Central memory CD4-positive, alpha-beta T cell (primary cell): ENCODE measurements at places on chromosomes 7 and 10.

DNA sequence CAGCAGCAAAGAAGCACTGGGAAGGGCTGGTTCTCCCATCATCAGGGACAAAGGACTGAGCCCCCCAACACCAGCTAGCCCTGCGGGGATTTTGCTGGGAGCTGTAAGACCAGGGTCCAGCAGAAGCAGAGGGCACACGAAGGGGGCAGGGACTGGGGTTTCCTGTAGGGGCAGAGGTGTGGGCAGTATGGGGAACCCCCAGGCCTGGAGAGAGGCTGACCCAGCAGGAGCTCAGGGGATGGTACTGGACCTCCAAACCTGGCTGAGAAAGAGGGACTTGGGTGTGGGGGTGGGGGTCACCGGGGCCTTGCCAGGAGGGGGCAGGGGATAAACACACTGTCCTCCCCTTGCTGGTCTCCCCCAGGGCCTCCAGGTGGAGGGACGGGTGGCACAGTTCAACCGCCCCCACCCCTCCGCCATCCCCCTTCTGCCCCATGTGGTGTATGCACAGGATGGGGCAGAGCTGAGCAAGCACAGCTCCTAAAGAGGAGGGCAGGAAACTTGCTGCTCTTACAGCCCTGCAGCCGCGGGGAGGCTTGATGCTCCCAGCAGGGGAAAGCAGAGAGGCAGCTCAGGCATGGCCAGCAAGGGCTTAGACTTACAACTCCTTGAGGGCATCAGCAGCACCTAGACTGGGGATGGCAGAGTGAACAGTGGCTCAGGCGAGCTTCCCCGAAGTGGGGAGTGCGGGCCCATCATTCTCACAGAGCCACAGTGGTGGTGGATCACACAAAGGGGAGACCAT lies 12.4 kb upstream of the RET start:
- DNase-seq, result no peak

DNA sequence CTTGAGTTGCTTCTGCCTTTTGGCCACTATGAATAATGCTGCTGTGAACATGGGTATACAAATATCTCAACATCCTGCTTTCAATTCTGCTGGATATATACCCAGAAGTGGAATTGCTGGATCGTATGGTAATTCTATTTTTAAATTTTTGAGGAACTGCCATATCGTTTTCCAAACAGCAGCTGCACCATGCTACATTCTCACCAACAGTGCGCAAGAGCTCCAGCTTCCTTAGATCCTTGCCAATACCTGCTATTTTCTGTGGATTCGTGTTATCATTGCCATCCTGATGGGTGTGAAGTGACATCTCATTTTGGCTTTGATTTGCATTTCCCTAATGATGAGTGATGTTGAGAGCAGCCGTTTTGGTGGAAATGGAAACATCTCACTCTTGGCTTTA lies 26.7 kb downstream of the FRMD4A start:
- DNase-seq, result no peak

DNA sequence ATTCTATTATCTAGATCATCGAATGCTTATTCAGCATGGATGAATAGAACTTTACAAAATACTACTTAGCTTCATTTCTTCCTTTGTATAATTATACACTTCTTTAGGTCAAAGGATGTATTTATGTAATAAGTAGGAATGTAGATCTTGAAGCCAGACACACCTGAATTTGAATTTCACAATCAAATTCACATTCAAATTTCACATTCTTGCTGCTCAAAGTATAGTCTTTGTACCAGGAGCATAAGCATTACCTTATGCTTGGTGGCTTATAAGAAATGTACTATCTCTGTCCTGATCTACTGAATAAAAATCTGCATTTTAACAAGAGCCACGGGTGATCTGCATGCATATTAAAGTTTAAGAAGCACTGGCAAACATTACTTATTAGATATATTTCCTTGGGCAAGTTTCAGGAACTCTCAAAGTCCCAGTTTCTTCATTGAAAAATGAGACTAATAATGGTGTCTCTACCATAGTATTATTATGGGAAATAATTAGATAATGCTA lies 112.8 kb downstream of the CACNA2D1 start:
- no peak for DNase-seq

DNA sequence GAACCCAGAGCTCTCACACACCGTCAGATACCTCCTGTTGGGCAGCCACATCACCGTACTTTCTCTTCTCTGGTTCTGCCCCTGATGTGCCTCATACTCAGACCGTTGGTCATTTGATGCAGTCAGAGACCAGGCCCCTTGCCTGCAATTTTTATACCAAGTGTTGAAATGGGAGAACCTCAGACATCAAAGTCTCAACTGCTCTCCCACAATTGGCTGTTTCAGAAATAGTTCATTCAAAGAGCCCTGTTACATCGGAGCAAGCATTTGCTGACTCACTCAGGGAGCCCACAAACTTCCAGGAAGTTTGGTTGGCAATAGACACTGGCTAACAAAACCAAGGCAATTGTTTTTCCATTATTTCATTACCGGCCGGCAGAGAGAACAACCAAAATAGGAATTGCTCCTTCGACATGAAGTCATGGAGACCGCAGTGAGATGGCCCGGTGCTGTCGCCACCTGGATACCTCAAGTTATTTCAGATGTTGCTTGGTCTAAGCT lies 33.5 kb upstream of the ADAM12 start:
- DNase-seq, result no peak

GRCh38 chr10:1255118-1255517 lies 198.9 kb downstream of the WDR37 start:
- DNase-seq, result no peak

GRCh38 chr7:70599446-70600190 lies 532.3 kb upstream of the GALNT17 start:
- no peak for DNase-seq

GRCh38 chr7:55576753-55577152 lies 4.5 kb upstream of the VOPP1 start:
- no peak for DNase-seq

- no peak for DNase-seq
Observed at GRCh38 chr10:106401161-106401560, 763.3 kb downstream of the SORCS1 start.

DNA sequence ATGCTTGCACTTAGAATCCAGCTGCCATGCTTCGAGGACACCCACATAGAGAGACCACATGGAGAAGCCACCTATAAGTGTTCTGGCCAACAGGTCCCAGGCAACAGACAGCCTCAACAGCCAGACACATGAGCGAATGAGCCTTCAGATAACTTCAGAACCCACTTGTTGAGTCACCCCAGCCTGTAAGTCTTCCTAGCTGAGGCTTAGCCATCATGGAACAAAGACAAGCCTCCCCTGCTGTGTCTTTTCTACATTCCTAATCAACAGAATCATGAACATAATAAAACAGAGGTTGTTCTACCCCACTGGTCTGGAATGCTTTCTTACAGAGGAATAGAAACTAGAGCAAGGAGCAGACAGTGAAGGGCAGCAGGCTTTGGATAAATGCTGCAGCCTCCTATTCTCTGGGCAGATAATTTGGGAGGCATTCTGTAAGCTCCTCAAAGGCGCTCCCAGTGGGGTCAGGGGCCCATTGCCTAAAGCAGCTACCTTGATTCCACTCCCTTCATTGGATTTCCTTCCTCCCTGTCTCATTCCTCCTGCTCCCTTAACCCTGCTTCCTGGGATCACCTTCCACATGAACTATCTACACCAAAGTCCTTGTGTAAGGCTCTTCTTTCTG lies 4.6 kb downstream of the TLL2 start:
- no peak for DNase-seq

GRCh38 chr10:100734295-100735086 lies 10.9 kb upstream of the PAX2 start:
- no peak for DNase-seq

GRCh38 chr7:92777993-92778392 lies 58.4 kb downstream of the CDK6 start:
- no peak for DNase-seq
